ENCODE measurements at places on chromosomes 1 and 21.

- DNase-seq: peak; percentile 41
Observed at GRCh38 chr1:200670242-200671118, 773 bp upstream of the DDX59 start.

DNA sequence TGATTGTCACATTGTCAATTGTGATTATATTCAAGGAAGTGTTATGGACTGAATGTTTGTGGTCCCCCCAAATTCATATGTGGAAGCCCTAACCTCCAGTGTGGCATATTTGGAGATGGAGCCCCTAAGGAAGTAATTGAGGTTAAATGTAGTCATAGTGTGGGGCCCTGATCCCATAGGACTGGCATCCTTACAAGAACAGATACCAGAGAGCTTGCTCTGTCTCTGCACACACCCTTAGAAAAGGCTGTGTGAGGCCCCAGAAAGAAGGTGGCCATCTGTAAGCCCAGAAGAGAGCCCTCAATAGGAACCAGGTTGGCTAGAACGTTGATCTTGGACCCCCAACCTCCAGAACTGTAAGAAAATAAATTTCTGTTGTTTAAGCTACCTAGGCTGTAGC, 28.1 kb downstream of the VANGL1 start:
- no peak for DNase-seq

DNA sequence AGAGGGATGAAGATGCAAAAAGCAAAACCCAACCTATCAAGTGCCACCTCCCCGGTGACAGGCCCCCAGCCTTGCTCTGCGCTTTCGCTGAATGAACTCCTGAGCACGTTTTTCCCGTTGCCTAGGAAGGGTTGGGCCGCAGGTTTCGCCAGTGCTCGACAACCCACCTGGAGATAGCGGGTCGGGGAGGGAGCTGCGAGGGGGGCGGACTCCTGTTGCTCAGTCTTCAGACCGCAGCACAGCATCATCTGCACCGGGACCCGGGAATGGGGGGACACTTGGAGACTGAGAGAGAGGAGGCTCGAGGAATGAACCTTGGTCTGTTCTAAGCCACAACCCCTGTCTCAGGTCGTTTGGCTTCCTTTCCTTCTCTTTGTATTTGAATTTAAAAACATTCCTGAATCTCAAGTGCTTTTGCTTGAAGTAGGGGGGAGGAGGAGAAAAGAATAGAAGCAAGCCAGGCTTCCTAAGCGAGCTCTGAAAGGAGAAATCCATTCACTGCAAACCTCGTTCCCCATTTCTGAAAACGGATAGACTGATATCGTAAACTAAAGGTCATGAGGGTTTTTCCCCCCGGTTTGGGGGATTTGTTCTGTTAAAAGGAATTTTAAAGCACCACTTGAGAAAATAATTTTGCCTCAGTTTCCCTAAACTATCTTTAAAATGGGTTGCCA, 1.2 kb downstream of the AK5 start:
- DNase-seq: no peak

DNA sequence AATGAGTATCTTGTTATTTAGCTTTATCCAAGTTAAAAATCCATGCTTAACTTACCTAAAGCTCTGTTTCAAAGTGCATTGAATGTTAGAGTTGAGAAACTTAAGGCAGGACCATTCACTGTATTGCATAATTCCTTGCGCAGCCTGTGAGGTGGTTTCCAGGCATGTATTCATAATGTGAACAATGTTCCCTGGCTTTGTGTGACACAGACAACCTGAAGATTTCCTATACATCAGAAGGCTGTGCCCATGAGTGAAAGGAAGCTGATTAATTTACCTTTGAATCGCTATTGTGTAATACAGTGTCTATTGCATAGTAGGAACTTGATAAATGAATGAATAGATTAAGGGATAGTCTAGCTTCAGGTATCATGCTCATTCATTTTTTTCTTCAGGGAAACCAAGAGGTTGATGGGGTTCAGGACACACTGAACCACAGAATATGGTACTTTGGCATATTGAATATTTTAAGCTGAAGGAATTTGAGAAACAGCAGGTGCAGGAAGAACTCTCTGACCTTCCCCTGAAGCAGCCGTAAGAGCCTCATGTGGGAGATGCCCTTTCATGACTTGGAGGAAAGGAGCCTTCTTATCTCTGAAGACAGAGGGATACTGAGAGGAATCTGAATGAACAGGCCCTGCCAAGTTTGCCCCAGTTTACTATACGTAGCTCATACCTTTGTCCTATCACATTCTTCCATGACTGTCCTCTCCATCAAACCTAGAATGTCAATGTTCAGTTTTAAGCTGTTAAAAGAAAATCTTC, 88.6 kb upstream of the GNG12 start:
- peak; percentile 63 for DNase-seq

DNA sequence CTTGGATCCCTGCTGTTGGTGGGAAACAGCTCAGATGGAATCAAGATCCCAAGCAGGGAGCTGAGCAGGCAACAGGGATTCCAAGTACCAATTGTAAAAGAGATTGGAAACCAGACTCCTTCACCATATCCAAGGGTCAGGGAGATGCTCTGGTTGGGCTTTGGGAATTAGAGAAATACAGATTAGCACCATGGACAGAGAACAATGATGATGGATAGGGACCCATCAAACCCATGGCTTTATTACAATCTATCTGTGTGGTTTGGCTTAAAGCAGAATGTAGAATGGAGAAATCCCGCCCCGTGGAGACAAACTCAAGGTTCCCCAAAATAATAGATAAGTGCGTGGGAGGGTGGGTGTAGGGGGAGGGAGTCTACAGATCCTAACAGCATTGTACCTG, 120.7 kb upstream of the CSF3R start:
- DNase-seq: no peak

DNA sequence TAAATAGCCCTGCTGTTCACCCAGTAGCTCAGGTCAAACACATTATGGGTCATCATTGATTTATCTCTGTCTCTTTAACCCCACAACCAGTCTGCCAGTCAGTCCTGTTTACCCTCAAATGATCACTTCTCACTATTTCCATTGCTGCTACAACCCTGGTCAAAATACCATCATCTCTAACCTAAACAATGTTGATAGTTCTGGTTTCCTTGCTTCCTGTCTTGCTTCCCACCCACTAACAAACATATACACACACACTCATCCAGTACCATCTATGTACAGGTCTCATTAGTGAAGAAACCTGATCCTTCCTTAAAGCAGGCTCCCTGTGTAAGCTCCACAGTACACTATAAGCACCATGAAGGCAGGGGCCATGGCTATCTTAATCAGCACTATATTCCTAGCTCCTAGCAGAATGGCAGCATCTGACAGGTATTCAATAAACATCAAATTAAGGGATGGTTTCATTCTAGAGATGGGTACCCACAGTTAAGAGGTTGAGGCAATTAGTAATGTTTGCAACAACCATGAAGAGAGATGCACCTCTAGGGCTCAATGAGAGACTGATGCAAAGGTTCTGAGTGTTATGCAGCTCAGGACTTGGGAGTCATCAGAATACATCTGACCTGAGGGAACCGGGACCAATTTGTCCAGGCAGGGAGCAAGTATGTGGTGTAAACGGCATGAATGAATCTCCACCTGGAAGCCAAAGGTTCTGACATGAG, 10.0 kb upstream of the TGFBR3 start:
- no peak for DNase-seq

DNA sequence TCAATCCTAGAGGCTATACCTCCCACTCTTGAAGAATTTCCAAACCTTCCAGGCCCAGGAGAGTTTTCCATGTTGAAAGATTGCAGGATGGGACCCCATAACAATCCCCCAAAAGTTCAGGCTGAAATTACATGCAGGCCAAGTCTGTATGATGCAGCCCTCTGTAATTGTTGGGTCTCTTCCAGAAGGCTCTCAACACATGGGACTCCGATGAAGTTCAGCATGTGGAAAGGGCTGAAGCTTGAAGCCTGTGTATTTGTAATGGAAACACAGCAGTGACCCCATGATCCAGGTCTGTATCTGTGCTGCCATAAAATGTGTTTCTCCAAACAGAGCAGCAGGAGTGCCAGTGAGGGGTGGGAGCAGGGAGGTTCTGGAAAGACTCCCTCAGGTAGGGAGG, 202.5 kb upstream of the LYPLAL1 start:
- no peak for DNase-seq

GRCh38 chr1:94866164-94866807, 46.1 kb downstream of the SLC44A3 start:
- DNase-seq: no peak

DNA sequence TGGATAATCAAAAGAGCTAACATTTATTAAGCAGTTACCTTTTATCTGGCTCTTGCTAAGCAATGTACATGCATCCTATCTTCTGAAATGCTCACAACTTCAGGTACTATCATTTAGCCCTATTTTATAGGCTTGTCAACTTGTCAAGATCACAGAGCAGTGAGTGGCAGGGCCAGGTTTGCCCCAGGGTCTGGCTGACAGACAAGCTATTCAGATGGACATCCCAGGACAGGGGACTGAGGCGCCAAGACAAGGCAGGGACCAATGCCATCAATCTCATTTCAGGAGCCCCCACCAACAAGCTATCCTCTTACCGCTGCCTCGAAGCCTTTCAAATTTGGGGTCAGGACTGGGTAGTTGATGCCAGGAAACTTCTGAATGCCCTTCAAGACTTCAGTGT, 8.9 kb downstream of the HMGCL start:
- no peak for DNase-seq

DNA sequence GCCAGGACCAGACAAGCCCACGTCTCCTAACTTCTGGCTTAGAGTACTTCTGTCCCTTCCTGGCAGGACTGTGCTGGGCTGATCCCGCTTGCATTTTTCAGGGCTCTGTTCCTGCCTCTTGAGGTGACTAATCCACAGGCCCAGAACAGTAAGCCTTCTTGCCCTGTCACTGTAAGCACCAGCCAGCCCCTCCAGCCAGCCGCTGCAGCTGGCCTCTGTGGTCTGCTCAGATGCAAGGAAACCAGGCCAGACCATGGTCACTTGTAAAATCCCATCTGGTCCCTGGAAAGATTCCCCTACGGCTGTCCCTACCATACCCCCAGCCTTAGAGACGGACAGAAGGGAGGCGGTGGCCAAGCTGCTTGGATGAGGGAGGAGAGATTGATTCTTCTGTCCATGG, 74.2 kb downstream of the KIRREL1 start:
- no peak for DNase-seq

DNA sequence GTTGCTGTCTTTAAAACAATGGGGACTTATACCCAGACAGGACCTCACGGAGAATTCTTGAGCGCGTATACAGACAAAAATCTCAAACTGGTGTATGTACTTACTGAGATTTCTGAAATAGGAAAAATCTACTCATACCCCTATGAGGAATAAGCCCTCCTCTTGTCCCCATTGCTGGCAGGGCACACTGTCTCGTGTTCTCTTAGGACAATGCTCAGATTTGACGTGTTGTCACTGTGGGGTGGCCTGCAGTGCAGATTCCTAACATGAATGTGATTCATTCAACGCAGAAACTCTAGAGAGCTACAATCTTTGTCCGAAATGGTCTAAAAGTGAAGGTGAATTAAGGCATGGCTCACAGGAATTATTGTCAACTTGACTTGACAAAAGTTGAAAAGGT, 31.1 kb upstream of the PDE9A start:
- no peak for DNase-seq

DNA sequence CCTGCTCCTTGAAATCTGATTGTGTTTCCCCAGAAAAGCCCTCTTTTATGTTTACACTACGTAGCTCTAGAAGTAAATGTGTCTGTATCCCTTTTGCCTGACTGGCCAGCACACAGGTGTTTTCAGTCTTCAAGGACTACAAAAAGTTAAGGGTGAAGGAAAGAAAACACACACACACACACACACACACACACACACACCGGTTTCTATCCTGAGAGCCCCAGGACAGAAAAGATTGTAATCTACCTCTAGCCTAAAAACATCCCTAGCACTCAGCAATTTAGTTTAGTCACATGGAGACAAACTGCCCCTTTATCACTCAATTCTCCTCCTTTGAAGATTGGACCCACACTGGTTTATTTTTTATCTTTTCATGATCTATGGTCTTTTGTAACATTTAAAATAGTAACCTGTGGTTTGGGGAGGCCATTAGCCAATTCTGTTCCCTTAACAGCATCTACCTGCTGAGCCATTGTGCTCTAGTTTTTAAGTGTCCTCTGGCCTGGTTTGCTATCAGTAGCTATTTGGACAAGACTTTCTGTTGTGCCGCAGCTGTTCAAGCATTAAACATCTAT, 15.8 kb upstream of the TRIM45 start:
- peak; percentile 64 for DNase-seq

DNA sequence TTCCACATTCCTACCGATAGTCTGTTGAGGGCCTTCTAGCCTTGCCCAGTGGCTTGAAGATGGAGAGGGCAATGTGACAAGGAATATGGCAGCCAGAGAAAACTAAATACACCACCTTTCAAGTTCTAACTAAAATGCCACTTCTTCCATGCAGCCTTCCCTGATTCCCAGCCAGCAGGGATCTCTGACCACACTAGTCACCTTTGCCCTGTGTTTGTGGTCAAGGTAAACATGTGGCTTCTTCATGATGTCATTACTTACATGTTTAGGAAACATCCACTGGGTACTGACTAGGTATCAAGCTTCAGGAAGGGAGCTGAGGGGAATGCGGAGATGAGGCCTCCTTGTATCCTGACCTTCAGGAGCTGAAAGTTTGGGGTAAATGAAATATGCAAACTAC, 21.6 kb downstream of the IFNLR1 start:
- DNase-seq: no peak

DNA sequence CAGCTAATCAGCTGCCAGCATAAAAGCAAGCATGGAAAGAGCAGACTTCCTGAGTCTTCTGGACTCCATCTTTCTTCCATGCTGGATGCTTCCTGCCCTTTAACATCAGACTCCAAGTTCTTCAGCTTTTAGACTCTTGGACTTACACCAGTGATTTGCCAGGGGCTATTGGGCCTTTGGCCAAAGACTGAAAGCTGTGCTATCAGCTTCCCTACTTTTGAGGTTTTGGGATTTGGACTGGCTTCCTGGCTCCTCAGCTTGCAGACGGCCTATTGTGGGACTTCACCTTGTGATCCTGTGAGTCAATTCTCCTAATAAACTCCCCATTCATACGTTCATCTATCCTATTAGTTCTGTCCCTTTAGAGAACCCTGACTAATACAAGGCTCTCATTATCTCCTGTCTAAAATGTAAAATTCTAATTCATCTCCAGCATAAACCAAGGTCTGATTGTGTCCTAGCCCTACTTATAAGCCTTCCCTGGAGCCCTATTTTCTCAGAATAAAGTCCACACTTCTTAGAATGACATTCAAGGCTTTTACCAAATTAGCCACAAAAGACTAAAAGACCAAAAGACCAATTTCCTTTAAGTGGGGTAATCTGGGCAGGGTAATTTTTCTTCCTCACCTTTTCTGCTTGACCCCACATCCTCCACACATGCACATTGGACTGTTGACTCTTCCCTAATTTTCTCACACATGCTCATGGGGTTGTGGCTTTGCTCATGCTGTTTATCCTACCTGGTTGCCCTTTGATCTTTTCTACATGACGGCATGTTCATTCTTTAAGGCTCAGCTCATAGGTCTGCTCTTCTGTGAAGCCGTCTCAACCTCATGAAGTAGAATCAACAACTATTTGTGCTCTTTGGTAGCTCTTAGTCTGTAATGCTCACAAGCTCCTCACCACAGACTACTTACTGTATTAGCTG, 18.1 kb upstream of the ENAH start:
- no peak for DNase-seq

GRCh38 chr1:212230329-212230728, 54.9 kb upstream of the PPP2R5A start:
- DNase-seq: no peak
